Anterior cingulate cortex (tissue), 58 donors: ENCODE measurements at places on chromosomes 1 and 21.
A peak's percentile ranks its signal among the peaks of the same experiment; 100 is the strongest.

- peak; percentile 22 for DNase-seq
These were observed 39.6 kb upstream of the LBR start for GRCh38 chr1:225467193-225468020.

GRCh38 chr1:203167026-203167912, 8.4 kb downstream of the MYBPH start:
- DNase-seq: no peak

- no peak for DNase-seq
These were observed 5.9 kb upstream of the SHISAL2A start for GRCh38 chr1:52627028-52627427.

GRCh38 chr1:110706621-110707020, 31.9 kb upstream of the KCNA3 start:
- no peak for DNase-seq

- no peak for DNase-seq
These were observed 75.4 kb downstream of the RPAP2 start for GRCh38 chr1:92374223-92374622.

DNA sequence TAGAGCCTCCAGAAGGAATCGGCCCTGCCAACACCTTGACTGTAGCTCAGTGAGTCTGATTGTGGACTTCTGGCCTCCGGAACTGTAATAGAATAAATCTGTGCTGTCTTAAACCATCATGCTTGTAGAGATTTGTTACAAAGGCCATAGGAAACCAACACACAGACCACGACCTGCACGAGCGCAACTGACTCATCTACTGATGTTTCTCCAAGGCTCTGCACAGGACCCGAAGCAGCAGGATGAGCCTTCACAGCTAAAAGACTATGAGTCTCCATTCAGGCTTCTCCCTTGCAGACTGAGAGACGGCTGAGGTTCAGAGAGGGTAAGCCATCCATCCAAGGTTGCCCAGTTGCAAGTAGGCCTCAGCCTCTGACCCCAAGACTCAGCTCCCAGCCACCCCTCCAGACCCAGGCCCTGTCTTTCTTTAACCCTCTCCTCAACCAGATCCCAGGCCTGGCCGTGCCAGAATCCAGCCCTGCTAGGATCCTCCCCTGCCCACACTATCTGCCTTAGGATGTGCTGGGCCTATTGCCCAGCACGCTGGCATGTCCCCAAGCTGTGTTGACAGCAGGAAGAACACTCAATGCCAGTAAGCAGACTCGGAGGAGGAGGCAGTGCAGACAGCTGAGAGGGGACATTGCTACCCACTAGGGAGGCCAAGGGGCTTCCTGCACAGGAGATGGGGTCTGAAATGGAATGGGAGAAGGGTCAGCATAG, 109.0 kb downstream of the HMGB4 start:
- DNase-seq: peak; percentile 75

- no peak for DNase-seq
These were observed 25.3 kb downstream of the SERTAD4 start for GRCh38 chr1:210257698-210258529.

DNA sequence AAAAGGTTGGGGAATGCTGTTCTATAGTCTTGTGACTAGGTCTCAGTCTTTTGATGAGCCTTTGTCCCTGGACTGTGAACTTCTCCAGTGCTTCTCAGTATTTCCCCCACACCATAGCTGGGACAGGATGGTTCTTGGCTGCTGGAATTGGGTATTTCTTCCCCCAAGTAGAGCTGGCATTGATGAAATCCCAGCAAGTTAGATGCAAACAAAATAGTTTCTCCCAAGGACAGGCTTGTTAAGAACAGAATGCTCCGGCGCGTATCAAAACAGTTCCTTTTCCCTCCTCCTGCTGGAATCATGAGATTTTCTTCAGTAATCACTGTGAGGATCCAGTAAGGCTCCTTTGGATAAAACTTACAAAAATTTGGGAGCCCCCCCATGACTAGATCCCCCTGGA, 162.6 kb downstream of the PIK3R3 start:
- DNase-seq: no peak

DNA sequence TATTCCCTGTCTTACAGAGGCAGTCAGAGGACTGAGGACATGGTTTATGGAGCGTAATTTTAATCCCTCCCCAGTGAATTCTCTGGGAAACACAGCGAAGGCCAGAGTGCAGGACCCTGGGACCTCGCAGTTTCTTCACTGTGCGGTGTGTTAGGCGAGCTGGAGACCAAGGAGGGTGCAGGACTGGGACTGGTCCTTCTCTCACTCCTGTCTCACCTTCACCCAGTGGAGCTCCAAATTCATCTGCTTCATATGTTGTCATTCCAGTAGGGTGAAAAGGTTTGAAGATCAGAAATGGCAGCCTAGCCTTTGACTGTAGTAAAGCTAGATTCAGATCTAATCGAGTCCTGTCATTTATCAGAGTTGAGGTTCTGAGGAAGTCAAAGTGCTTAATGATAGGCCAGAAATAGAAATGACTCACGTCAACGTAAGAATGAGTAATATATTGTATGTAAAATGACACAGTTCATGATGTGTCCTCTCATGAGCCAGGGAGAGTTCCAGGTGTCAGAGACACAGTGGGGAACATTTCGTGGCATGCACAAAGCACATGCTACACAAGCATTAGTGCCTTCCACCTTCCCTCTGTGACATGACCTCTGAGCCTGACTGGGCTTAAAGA, 647.5 kb downstream of the SMYD3 start:
- no peak for DNase-seq

GRCh38 chr1:47380699-47381098, 35.4 kb upstream of the FOXE3 start:
- no peak for DNase-seq

- DNase-seq: no peak
These were observed 126.1 kb upstream of the KLHDC7A start for GRCh38 chr1:18354612-18355011.

DNA sequence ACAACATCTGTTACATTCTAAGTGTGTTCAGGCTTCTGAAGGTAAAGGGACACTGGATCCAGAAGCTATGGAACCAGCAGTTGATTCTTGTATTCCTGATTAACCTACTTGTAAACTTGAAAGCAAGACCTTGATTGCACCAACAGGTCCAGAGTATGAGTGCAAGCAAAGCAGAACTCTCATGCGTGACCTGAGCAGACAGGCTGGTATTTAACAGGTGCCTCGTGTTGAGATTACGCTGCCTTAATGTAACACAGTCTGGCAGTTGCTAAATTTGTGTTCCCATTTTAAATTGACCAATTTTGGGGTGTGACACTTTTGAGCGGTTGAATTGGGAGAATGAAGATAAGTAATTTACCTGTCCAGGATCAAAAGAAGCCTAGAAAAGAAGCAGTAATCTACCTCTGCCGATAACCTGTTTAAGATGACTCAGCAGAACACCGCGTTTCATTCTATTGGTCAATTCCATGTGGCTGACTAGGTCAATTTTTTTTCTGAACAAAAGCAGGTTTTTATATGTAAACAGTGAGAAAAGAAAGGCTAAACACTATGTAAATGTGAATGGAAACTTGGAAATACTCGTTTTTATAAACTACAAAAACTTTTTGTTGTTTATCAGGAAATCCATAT, 147.6 kb downstream of the DYRK1A start:
- DNase-seq: no peak

GRCh38 chr1:83905315-83905907, 93.5 kb downstream of the TTLL7 start:
- no peak for DNase-seq

- DNase-seq: no peak
These were observed 21.6 kb upstream of the TEKT2 start for GRCh38 chr1:36062315-36062714.

DNA sequence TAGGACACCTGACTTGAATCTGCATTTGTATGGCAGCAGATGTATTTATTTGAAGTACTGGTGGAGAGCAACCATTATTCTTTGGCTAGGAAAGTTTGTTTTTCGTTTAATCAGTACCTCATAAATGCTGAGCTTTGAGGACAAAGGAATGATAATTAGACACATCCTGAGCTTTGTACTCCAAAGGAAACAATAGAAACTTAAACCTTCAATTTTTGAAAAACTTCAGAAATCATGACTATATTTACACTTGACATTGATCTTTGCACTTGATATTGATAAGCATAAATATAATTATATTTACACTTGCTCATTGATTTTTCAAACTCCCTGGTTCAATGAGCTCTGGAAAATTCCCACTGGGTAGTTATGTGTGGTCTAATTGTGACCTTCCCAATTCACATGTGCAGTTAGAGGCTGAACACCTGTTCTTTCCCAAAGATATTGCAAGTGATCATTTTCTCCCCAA, 10.7 kb downstream of the PATJ start:
- DNase-seq: no peak

DNA sequence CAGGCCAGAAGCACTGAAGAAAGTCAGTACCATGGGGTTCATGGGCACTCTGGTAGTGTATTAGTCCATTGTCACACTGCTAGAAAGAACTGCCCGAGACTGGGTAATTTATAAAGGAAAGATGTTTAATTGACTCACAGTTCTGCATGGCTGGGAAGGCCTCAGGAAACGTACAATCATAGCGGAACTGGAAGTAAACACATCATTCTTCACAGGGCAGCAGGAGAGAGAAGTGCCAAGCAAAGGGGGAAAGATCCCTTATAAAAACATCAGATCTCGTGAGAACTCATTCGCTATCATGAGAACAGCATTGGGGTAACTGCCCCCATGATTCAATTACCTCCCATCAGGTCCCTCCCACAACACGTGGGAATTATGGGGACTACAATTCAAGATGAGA, 20.2 kb upstream of the ROR1 start:
- DNase-seq: no peak

- no peak for DNase-seq
These were observed 469.0 kb downstream of the RWDD3 start for GRCh38 chr1:95703046-95703445.

- DNase-seq: no peak
These were observed 143.3 kb downstream of the GREM2 start for GRCh38 chr1:240468656-240469055.

DNA sequence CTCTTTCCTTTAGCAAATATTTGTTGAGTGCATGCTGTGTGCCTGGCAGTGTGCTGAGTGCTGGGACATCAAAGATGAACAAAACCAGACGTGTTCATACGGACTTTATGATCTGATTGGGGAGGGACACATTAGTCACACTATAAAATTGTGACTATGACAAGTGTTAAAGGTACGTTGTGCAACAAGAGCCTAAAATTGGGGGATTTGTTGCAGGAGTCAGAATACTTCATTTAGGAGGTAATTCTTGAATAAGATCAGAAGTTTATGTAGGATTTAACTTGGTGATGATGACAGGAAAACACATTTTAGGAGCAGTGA, 29.6 kb downstream of the B3GALT2 start:
- DNase-seq: no peak

DNA sequence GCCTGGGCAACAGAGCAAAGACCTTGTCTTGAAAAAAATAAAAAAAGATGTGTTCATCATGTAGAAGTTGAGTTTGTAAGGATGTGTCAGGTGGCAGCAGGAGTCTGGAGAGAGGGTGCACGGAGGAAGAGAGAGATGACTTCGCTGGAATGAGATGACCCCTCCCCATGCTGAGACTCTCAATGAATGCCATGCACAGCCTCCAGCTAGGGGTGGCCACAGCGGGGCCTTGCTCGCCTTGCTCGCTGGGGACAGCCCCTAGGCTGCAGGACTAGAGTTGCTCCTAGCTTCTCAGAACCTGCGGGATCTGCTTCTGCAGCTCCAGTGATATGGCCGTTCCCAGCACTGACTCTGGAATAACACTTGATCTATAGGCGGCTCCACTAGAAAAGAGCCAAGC, 6.6 kb upstream of the C2CD2 start:
- no peak for DNase-seq

- no peak for DNase-seq
These were observed 11.8 kb upstream of the ARHGEF2 start for GRCh38 chr1:155990005-155990739.

DNA sequence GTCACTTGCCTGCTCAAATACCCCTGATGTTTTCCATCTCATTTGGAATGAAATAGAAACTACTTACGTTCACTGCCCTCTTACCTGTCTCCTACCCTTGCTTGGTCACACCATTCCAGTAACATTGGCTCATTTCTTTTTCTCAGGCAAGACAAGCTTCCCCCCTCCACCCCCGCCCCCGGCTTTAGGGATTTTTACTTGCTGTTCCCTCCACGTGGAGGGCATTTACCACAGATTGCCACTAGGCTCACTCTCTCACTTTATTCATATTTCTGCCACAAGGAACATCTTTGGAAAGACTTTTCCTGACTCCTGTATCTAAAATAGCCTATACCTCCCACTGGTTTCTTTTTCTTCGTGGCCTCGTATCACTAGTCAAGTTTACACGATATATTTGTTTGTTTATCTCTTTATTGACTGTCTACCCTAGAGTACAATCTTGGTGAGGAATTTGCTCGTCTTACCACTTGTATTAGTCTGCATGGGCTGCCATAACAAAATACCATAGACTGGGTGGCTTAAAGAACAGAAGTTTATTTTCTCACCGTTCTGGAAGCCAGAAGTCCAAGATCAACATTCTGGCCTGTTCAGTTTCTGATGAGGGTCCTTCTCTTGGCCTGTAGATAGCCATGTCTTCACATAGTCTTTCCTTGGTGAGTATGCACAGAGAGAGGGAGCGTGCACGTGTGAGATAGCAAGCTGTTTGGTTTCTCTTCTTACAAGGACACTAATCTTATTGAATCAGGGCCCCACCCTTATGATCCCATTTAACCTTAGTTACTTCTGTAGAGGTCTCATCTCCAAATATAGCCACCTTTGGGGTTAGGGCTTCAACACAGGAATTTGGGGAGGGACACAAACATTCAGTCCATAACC, 126.2 kb downstream of the NRDC start:
- DNase-seq: no peak

- DNase-seq: no peak
These were observed 159.0 kb downstream of the CASZ1 start for GRCh38 chr1:10637400-10637799.

DNA sequence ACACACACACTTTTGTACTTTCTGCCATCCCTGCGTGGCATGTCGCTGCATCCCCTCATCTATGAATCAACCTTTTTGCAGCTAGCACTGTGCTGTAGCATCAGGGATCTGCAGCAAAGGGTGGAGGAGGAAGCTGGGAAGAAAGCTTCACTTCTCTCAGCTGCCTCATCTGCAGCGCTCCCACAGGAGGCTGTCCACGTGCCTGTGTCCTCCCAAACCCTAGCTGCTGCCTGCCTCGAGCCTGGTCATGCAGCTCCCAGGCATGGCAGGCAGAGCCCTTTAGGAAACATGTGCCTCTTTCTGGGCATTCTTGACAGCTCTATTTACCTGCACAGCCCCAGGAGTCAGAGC, 262.1 kb upstream of the SGIP1 start:
- peak; percentile 66 for DNase-seq

GRCh38 chr21:41962425-41962966, 8.7 kb upstream of the C2CD2 start:
- no peak for DNase-seq

DNA sequence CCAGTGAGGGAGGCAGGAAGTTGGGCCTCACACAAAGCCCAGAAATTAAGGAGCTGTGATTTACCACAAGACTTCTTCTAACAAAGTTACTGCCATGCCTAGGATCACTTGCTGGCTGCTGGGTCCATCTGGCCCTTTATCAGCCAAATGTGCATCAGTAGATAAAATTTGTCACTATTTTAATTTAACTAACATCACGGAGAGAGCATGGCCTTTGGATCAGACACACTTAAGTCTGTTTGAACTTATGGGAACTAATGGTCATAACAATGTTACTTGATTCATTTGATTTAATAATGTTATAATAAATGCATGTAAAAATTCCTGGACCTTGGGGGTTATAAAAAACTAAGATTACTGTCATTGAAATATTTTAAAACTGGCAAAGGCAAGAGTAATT, 67.2 kb upstream of the CCDC190 start:
- no peak for DNase-seq
